Left ventricle myocardium superior (tissue), 1 donor: ENCODE measurements at places on chromosomes 4 and X.

GRCh38 chrX:37302569-37302968 lies 46.6 kb upstream of the PRRG1 start:
- DNase-seq, result peak; percentile 28

DNA sequence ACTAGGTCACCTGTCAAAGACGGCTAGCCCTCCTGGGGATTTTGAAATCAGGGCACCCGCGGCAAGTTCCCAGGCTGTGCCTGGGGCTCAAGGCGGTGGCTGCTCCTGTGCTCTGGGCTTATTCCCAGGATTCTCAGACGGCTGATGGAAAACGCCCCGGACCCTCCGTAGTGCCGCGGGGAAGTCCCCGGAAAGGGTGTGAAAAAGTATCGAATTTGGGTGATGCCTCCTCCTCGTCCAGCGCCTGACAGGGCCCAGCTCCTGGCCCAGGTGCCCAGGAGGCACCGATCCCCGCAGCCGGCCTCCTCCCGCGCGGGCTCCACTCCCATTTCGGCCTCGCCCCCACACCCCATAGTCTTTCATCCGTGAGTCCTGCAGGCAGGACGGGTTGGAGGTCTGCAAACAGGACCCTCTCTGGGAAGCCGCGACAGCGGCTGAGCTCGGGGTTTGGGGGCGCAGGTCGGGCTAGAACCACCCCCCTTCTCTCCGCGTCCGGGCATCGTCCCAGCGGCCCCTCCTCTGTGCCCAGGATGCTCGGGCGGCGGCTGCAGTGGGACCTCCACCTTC lies 1.1 kb upstream of the NSG1 start:
- no peak for DNase-seq

DNA sequence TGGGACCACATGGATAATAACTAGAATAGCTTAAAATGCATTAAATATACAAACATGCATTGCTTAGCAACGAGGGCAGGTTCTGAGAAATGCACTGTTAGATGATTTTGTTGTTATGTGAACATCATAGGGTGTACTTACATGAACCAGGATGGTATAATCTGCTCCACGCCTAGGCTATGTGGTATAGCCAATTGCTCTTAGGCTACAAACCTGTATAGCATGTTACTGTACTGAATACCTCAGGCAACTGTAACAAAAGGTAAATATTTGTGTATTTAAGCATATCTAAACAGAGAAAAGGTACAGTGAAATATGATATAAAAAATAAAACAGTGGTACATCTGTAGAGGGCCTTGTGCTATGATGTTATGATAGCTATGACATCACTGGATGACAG lies 169.2 kb upstream of the IL15 start:
- no peak for DNase-seq

DNA sequence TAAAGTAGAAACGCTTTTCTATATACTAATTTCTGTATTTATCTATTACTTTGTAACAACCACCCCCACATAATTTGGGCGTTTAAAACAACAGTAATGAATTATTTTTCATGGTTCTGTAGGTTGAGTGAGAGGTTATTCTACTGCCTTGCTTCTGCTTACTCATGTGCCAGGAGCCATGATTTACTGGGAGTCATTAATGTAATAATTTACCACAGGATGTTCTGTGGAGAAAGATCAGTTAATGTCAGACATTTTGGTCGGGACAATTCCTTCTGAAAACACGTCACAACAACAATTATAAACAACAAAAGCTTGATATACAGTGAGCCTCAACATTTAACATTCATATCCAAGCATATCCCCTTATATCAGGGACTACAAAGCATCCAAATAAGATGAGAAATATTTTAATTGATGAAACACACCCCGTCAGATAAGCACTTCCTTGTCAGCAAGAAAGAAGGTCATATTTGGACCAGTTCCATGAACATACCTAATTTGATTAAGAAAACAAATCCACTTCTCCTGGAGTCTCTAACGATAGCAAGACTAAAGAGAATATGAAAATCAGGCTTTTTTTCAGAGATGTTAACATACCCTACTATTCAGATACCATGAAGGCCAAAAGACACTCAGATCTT lies 238.5 kb downstream of the PRDM5 start:
- DNase-seq, result no peak

DNA sequence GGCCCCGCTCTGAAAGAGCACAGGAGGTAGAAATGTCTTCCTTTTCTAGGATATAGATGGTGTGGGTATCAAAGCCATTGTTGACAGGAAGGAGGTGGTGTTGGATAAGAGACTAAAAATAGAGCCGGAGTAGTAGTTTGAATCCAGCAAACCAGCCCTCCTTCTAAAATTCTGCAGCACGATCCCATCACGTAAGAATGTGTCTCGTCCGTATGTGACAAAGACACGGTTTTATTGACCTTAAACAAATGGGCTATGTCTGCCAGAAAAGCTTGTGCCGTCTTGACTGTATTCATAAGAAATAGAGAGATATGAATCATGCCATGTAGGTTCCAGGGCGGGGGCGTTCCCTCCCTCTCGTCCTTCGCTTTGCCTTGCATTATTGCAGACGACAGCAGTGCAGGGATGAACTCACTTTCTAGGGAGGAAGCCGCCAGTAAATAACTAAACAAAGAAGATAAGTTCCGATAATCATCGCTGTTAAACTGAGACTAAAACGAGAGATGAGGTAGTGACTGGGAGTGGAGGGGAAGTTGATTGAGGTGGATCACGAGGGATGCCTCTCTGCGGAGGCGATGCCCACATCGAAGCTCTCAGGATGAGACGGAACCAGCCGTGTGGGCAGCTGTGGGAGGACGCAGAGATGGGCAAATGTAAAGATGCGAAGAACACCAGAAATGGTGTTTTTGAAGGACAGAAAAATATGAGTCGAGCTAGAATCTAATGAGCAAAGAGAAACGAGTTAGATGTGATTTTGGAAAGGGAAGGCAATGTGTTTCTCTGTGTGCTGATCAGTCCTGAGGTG lies 3.4 kb downstream of the TENM3 start:
- DNase-seq, result no peak
